ENCODE measurements at places on chromosomes 5 and 9. TPM values are rescaled to one million over a fixed set of nuclear protein-coding genes. Genes with fewer than 3 reads are reported as not detected.
A peak's percentile ranks its signal among the peaks of the same experiment; 100 is the strongest.

- no peak for DNase-seq
- no peaks in the 10 kb centered on the region for H3K36me3 ChIP-seq
- no peak overlapping the region for H3K4me3 ChIP-seq
- H3K27me3 ChIP-seq = no peaks in the 10 kb centered on the region
These were observed 59.8 kb upstream of the LPAR1 start for GRCh38 chr9:111098093-111098492.

- no peak overlapping the region for H3K27ac ChIP-seq
- H3K4me1 ChIP-seq = peaks cover 7% of the 10 kb centered on the region
- no peaks in the 10 kb centered on the region for H3K27me3 ChIP-seq
- no peak for DNase-seq
- H3K36me3 ChIP-seq = no peaks in the 10 kb centered on the region
These were observed 279.1 kb upstream of the IL12B start for GRCh38 chr5:159609359-159609758.

- peak; percentile 43 for DNase-seq
- no peaks in the 10 kb centered on the region for H3K27me3 ChIP-seq
- no peak overlapping the region for H3K4me3 ChIP-seq
- no peaks in the 10 kb centered on the region for H3K36me3 ChIP-seq
These were observed 56.8 kb upstream of the TEX48 start for GRCh38 chr9:114738581-114739316.

DNA sequence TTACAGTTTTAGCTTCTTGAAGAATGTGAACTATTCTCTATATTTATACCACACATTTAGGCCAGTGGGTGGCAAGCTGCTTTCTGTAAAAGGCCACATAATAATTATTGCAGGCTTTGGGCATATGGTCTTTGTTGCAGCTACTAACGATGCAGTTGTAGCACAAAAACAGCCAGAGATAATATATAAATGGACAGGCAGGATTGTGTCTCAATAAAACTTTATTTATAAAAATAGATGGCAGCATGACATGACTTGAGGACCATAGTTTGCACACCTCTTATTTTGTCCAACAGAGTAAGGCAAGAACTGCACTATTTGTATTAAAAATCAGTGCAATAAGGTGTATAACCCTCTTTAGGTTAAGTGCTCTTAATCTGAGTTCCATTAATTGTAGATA is 415.0 kb downstream of the ANXA1 start:
- no peaks in the 10 kb centered on the region for H3K4me1 ChIP-seq
- no peaks in the 10 kb centered on the region for H3K36me3 ChIP-seq
- peaks cover 11% of the 10 kb centered on the region for H3K27me3 ChIP-seq
- H3K4me3 ChIP-seq = no peak overlapping the region
- no peak for DNase-seq

DNA sequence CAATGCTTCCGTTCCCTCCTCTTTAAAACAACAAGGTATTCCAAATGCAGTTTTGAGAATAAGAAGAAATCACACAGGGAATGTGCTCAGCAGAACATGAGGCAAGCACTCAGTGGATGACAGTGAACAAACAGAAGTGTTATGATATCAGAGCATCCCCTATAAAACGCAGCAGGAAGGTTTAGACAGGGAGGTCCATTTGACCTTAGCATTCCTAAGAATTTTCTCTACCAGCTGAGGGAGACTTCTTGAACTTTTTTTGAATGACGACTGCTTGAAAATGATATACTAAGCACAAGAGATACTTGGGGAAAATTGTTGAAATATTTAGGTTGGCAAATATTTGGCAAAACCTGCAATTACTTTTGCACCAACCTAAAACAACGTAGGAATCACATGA is 3.9 kb downstream of the AMACR start:
- H3K27me3 ChIP-seq = no peaks in the 10 kb centered on the region
- H3K27ac ChIP-seq = no peak overlapping the region
- no peaks in the 10 kb centered on the region for H3K36me3 ChIP-seq
- H3K4me1 ChIP-seq = peaks cover 9% of the 10 kb centered on the region
- DNase-seq = no peak

GRCh38 chr5:151191661-151192060 is 32.2 kb downstream of the CCDC69 start:
- H3K27ac ChIP-seq = no peak overlapping the region
- no peak for DNase-seq
- H3K27me3 ChIP-seq = no peaks in the 10 kb centered on the region
- H3K36me3 ChIP-seq = no peaks in the 10 kb centered on the region
- no peaks in the 10 kb centered on the region for H3K4me1 ChIP-seq

CNTFR gene
- total RNA-seq = 0.12 TPM

- no peaks in the 10 kb centered on the region for H3K36me3 ChIP-seq
- no peak overlapping the region for H3K27ac ChIP-seq
These were observed 18.9 kb downstream of the MARCHF11 start for GRCh38 chr5:16160706-16161105.

DNA sequence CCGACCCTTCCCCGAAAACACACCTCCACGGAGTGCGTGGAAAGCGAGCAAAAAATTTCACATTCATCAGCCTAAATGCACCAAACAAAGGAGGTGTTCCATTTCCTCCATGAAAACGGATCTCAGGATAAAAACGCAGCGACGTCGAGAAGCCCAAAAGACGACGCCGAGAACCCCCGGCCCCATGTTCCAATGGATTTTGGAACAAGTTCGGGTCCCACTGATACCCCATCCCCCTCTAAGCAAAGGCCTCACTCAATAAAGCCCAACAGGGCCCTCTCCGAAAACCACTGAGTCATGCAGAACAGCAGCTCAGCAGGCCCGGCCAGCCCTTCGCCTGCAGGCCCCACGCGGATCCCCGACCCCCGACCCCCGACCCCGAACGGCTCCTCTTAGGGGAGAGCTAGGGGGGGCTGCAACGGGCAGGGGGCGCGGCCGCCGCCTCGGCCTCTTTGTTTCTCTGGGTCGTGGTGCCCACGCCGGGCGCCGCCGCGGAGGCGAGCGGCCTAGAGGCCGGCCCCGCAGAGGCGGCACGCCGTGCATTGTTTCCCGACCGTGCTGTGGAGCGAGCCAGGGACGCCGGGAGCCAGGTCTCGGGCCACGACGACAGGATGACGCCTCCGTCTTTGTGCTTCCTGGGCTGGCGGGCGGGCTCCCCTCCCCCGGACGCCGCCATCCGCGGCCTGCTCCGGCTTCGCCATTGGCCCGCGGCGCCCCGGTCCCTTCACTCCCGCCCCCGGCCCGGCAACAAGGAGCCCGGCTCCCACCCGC is 915 bp downstream of the ZFAND5 start:
- DNase-seq = peak; percentile 89
- H3K27me3 ChIP-seq = no peaks in the 10 kb centered on the region
- peak overlapping the region; percentile 59 for H3K4me3 ChIP-seq
- peak overlapping the region; percentile 99 for H3K27ac ChIP-seq
- peaks cover 10% of the 10 kb centered on the region for H3K4me1 ChIP-seq
- peaks cover 14% of the 10 kb centered on the region for H3K36me3 ChIP-seq

GRCh38 chr9:72362680-72363139 is 2.3 kb downstream of the ZFAND5 start:
- peaks cover 37% of the 10 kb centered on the region for H3K4me1 ChIP-seq
- peak; percentile 35 for DNase-seq
- peak overlapping the region; percentile 97 for H3K4me3 ChIP-seq
- H3K27me3 ChIP-seq = no peaks in the 10 kb centered on the region
